ENCODE measurements at places on chromosomes 12 and 14.

DNA sequence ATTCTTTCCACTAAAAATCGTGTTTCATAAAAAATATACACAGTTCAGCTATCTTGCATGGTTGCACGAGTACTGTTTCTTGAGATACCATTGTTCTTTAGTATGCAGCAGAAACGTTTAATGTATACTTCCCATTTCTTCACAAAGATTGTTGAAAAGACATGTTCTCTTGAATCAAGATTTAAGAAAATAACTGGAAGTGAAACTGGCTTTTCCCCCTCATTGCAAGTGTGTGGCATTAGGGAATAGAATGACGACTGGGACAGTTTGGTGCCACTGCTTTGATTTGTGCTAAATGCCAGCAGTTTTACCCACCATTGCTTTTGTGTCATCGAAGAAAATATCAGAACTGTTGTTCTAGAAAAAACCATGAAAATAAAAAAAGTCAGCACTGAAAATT, 20.3 kb upstream of the DHRS2 start:
- no peak for DNase-seq

- DNase-seq: no peak
Observed at GRCh38 chr12:21788089-21788983, 13.8 kb upstream of the KCNJ8 start.

DNA sequence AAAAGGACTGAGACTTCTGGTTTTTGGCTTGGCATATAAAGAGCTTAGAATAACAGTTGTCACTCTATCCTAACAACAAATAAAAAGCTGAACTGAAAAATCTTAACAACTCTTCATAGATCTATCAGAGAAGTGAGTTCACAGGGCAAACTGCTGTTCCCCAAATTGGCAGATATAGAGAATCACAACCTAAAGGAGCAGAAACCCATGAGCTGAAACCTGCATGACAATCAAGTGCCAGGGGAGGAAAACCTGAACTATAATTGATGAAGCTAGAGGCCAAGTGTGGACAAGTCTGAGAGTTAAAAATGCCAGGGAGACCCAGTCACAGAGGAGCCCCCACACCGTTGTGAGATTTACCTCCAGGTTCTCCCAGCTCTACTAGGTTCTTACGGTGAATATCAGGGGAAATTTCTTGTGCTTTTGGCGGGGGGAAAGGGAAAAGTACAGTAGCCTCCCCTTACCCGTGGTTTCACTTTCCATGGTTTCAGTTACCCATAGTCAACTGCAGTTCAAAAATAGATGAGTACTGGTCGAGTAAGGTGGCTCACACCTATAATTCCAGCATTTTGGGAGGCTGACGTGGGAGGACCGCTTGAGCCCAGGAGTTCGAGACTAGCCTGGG, 53.9 kb downstream of the ATF7 start:
- DNase-seq: no peak

- DNase-seq: no peak
Observed at GRCh38 chr12:107320929-107321631, 227.7 kb upstream of the CRY1 start.

DNA sequence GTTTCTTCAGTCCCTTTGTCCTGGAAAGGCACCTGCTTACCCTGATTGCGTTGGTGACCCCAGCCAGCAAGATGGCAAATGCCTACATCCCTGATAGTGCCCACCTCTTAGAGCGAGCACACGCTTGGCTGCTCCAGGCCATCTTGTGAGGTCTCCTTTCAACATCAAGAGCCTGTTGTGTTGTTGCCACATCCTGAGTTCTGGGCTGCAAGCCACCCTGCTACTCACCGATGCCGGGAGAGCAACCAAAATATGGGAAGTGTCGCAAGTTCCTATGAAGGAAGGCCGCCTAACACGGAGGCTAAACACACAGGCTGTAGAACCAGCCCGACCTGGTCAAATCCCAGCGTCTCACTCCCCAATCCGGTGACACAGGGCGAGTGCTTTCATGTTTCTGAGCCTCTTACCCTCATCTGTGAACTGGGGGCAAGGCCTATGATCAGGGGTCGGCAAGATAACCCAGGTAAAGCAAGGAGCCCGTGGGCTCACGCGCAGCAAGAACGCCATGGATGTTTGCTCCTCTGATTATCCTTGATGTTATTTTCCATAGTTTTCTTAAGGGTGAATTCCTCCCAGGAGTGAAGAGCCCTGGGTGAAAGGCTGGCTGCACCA, 98.4 kb downstream of the LGMN start:
- peak; percentile 55 for DNase-seq

DNA sequence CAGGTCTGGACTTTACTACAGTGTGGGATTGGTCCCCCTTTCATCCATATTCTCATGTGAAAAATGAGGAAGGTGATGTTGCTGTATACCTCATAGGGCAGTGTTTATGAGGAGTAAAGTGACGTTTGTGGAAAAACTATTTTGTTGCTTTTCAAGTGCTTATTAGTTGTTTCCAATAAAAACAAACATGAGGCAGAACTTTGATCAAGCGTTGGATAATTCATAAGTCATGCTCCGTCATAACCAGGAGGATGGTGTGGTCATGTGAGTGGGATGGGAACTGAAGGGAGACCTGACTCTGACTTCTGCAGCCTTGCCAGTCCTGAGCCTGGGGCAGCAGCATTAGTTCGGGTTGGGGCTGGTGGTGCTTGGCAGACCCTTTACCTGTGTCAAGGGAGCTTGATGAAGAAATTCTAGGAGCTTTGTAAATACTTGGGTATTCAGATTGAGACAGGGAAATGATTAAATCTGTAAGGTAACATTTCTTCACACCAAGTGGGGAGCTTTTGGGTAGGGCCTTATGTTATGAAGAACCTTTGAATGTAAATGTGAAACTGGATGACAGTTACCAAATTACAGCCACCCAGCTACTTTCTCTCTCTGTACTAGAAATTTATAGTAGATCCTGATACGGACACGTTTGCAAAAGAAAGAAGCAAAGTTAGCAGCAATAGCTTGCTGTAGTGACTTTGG, 462.4 kb upstream of the RGS6 start:
- DNase-seq: no peak

DNA sequence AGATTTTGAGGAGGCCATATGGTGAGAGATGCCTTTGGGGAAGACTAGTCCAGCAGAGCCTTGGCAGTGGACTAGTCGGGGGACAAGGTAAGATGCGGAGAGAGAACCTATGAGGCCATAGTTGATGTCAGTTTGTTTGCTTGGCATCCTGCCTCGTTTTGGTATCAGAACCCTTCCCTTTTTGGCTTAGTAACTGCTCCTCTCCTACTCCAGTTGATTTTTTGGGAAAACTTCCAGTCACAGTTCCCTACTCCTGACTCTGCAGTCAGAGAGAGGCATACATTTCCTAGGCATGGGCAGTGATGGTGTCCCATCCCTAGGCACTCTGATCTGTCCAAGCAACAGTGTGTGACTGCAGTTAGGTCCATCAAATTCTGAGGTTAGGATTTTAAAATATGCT, 398.3 kb downstream of the AEBP2 start:
- no peak for DNase-seq

DNA sequence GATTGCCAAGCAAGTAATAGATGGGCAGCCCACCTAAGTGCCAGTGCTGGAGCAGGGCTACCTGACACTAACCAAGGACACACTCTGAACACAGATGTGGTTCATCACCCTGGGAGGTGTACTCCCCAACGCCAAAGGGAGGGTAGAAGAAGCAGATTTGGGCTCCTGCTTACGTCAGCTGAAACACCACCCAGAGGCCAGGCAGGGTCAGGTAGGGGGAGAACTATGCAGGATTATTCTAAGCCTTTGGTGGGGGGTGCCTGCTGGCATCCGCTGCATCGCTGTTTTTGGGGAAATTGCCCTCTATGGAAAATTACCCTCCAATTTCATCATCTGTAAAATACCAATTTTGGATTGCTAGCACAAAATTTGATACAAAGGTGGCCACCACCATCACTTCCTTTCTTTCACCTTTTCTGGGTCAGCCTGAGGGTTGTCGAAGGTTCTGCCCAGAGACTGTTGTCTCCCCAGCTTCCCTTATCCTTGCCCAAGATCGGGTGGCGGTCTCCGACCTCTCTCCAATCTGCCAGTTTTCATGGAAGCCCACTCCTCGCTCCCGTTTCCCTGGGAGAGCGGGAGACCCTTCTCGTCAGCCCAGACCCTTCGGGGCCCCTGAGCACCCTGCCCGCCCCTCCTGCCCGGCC, 535 bp downstream of the BIN2 start:
- DNase-seq: no peak

DNA sequence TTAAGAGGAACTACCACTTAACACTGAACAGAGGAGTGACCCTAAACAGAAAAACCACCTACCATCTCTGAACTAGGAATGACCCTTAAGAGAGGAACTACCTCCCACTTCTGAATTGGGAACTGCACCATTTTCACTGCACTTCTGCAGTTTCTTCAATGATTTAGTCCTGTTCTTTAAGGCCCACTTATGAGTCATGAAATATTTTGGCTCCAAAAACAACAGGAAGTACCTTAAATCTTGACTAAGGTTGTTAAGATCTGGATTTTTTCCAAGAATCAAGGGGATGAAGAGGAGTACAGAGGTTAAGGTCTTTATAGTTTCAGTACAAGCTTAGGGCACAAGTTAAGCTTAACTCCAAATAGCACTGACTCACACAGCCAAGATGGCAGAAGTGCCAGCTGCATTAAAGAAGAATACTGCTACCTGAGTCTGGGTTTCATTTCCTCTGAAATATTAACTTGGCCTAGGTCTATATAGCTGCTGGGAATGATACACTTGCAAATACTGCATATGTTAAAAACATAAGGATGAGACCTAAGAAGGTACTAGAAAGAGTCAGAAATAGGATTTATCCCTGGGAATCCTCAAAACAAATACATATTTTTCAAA, 4.2 kb downstream of the NPC2 start:
- no peak for DNase-seq

GRCh38 chr12:52832985-52833905, 866 bp downstream of the KRT79 start:
- no peak for DNase-seq

GRCh38 chr12:107322063-107322462, 228.7 kb upstream of the CRY1 start:
- DNase-seq: no peak

DNA sequence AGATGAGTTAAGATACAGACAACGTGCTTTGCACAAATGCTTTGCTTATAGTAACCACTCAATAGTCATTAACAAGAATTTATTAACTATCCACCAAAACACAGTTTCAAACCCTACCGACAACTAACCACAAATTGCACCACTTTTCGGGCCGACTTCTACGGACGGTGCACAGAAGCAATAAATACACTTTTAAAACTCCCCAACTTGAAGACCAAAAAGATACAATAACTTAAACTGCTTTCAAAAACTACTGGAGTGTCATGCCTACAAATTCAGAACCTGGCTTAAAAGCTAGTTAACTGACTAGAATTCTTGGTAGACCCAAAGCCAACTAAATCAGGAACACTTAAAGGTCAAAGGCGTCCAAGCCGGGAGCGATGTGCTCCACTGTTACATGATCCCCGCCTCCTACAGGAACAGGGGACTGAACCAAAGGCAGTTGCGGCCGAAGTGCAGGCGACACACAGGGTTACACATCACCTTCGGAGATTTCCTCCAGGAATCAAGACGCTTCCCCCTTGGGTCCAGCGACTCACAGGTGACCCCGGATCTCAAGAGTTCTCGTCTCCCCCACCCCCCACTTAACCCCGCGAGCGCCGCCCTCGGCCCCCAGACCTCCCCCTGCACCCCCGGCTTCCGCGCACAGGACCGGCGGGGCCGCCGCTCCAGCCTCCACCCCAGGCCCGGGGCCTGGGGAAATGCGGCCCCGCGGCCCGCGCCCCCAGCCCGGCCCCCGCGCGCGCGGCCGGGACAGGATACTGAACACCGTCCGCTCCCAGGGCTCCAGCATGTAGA, 507 bp downstream of the SPTSSA start:
- peak; percentile 49 for DNase-seq

DNA sequence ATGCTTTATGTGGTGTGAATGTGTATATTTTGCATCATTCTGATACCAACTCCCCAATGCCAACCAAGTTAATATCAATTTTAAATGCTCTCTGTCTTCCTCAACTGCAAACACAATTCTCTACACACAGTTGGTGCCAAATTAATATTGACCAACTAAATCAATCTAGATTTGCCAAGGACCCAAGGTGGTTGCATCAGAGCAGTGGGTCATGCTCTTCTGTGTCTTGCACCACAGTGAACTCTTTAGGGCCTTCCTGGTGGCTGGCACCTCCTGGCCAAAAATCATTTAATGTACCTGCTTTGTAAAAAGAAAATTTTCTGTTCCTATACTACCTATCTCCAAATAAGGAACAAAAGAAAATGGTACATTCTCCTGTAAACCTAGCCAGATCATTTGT, 14.1 kb downstream of the COQ10A start:
- no peak for DNase-seq

- DNase-seq: no peak
Observed at GRCh38 chr14:92847278-92847677, 53.2 kb downstream of the GOLGA5 start.

DNA sequence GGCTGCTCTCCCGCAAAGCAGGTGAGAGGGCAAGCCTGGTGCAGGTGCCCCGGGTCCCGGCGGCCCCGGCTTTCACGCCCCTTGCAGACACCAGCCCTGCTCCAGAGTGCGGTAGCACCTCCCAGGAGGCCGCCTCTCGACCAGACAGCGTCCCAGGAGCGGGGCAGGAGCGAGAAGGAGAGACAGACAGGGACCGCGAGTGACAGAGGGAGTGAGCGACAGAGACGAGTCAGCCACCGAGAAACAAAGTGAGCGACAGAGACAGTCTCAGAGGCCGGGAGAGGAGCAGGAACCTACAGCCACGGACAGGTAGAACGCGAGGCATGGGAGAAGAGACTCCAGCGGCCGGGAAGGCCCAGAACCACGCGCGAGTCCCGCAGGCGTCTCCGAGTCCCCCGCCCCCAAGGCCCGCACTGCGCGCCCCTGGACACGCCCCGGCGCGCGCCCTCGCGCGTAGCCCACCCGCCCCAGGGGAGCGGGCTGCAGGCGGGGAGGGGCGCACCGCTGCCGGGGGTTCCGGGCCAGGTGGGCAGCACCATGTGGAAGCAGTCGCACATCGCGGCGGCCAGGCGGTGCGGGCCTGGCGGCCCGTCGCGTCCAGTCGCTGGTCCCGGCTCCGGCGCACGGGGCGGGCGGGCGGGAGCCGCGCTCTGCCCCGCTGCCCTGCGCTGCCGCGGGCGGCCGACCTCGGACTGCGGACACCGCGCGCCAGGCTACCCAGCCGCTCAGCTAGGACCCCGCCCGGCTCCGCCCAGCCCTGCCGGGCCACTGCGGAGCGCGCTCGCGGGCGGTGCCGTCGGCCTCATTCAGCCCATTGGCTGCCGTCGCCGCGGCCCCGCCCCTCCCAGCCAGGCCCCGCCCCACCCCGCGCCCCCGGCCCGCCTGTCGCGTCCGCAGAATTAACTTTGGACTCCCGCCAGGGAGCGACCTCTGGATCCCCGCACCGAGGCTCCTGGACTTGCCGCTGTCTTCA, at the start of gene AHNAK2:
TSS of gene AHNAK2 (minus strand) at position 694 of the 973 bp plus-strand sequence. CDS start at position 557, 137 bp downstream.
- no peak for DNase-seq

GRCh38 chr12:25590011-25590721, 37.1 kb upstream of the LMNTD1 start:
- DNase-seq: no peak
